Thoracic aorta (tissue), 2 donors: ENCODE measurements at places on chromosomes 1 and 21. TPM values are rescaled to one million over a fixed set of nuclear protein-coding genes. Genes with fewer than 3 reads are reported as not detected.

- DNase-seq = no peak
These were observed 3.9 kb upstream of the C4BPB start for GRCh38 chr1:207084701-207085180.

GRCh38 chr1:154837034-154837671 lies 32.9 kb downstream of the KCNN3 start:
- DNase-seq = no peak

- no peak for DNase-seq
These were observed 812 bp downstream of the NBPF1 start for GRCh38 chr1:16612332-16613172.

DNA sequence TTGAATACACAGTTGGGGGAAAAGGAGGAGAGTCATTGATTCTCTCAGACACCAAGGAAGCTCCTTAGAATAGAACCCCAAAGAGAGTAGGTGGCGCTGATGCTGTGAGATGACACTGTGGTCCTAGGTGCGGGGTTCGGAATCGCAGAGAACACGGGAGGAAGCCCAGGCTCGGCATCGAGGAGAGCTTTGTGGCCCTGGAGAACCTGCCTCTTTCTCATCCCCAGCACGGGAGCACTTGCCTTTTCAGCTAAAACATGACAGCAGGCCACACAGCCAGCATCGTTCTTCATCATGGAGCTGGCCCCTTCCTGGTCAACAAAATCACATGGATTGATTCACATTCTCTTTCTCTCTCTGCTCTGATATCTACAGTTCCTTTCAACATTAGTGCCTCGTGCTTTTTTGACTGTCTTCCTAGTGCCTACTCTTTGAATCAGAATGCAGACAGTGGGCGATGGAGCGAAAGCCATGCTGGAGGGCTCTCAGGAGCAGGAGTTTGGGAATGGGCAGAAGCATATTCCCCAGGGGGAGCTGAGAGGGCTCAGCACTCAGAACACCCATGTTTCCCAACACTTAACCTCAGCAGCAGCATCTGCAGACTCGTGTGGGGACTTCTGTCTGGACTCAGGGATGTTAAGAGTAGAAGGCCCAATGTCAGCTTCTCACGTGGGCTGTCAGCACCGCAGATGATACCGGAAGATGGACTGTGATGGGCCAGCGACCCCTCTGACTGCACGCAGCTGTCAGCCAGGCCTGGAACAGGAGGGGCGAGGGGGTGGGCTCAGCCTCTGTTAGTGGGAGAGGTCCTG lies 539.4 kb downstream of the KIF26B start:
- DNase-seq = no peak

DNA sequence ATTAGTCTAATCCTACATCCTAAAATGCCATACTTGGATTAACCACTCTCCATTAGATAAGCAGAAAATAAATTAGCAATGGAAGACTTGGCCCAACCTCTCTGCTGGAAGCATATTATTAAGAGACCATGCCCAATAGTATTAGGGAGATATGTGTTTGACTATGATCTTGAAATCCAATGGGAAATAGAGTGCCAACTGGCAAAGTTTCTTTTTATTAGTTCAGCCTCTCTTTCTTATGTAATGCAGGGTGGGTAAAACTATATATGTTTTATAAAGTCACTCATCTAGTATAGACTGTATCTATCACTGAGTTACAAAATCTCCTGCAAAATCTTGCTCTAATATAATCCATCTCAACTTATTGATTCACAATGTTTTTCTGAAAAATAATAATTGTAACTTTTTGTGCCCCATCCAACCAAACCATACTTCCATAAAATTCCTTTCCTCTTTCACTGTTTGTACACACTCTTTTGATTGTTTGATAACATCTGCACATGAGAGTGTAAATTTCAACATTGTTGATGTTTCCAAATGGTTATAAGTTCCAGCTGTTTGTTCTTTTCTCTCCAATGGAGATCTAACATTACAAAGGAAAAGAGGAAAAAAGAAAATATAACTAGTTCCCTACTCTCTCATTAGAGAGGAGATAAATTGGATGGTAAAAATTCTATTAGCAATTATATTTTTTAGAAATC lies 408.1 kb upstream of the ADGRL2 start:
- no peak for DNase-seq

GRCh38 chr21:22898051-22898665 lies 1899.9 kb downstream of the NCAM2 start:
- DNase-seq = no peak

DNA sequence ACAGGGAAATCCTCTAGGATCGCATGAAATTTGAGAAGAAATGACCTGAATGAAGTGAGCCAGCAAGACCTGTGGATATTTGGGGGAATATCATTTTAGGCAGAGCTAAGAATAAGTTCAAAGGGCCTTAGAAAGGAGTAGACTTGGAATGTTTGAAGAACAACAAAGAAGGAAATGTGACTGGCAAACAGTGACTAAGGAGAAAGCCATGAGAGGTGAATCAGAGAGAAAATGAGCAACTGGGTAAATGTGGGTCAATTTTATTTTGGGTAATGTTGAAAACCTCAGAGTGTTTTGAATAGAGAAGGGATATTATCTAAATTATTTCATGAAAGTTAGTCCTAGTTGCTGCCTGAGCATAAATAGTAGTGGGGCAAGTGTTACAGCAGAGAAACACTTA lies 672.8 kb downstream of the LMO4 start:
- DNase-seq = no peak

GRCh38 chr1:155241069-155241679 lies 14.1 kb downstream of the ENTREP3 start:
- DNase-seq = no peak

DNA sequence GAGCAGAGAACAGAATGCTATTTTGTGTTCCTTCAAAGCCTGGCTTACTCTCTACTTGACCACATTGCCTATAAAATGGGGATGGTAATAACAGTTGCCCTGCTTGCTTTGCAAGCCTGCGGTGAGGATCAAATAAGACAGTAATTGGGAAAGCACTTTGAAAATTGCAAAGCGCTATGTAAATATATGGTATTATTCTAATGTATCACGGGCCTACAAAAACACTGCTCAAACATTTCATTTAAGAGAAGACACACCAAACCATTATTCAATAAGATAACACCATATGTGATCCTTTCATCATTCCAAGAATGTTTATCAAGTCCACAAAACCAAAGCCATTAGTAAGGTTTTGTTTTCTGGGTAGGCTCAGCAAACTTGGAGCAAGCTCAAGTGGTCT lies 208.4 kb downstream of the ROR1 start:
- no peak for DNase-seq

DNA sequence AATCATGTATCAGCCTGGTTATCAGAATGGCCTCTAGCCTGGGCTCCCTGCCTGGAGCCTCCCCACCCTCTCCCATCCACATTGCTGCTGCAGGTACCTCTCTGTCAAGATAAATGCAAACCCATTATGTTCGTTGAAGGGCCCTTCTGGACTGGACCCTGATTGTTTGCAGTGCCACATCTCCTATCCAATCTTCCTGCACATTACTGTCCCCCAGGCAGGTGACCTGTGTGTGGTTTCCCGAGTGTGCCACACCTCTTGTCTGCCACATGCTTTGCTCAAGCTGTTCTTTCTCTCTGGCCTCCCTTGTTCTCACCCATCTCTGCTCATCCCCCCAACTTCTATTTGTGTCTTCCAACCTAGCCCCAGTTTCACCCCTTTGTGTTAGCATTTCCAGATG lies 32.4 kb downstream of the IER5 start:
- DNase-seq = no peak

DNA sequence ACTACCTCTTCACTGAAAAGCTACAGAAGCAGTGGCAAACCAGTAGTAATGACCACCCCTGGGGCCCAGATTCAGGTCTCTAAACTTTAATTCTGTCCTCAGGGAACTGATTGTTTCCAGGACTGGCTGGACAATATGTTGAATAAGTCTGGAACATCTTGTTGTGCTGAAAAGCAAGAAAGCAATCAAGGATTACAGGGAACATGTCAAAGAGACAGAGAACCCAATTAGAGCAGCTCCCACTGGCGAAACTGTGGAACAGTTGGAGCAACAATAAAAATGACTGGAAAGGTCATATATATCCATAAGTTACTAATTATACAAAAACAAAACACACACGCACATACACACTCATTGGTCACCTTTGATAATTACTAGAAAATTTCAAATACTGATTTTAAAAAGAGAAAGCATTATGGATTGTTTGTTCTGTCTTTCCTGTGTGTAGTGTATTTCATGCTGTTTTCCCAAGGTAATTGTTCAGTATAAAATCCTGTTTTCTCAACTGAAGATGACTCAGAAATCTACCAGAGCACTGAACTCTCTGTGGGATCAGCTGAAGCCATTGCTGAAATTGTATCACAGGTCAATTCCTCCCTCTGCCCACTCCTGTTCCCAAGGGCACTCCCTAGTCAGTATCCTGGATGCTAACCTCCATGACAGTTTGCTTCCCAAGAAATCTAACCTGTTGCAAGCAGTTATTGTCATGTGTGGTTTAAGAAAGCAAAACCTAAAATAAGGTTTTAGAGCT lies 83.6 kb upstream of the RGS1 start:
- DNase-seq = no peak

- no peak for DNase-seq
These were observed 10.3 kb upstream of the SRRM1 start for GRCh38 chr1:24632832-24633175.

DNA sequence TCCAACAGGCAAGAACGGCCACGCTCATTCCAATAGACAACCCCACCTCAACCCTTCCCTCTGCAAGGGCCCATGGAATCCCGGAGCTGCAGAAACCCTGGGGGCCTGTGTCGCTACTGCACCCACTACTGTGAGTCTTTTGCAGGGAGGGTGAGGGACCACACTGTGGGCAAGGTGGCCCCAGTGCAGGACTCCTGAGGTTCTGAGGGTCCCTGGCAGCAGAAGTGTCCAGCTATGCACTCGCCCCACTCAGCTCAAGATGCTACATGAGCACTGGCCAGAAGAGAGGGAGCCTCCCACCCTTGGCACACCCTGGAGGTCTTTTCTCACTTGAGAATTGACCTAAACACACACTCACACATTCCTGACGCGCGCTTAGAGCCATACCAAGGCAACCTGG lies 2.1 kb upstream of the PAX7 start:
- no peak for DNase-seq

ZNF326 gene
- 21.8 TPM for total RNA-seq

TTLL10 gene
- total RNA-seq = not detected

ZNF695 gene
- not detected for total RNA-seq

VANGL2 gene
- total RNA-seq = 1.3 TPM

SERINC2 gene
- 12.3 TPM for total RNA-seq

SH2D2A gene
- 0.81 TPM for total RNA-seq
